Pons (tissue), 1 donor: ENCODE measurements at places on chromosomes 3 and 15.

DNA sequence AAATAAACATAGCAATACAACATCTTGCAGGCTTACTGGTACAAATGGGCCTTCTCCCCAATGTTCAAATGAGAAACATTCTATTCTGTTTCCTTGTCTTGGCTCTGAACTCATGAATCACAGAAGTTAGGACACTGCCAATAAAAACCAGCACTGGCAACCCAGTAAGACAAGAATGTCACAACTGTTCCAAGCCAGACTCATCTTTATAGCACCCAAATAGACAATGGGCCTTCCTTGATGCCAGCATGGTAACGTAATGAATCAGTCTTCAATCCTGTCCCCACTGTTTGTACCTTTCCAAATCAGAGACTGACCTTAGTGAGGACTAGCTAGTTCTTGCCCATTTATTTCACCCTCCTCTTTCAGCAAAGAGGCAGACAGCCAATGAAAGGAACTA is 14.1 kb upstream of the RPS17 start:
- peak; percentile 63 for DNase-seq

- no peak for DNase-seq
These were observed 32.3 kb downstream of the PAQR9 start for GRCh38 chr3:142931222-142931621.

DNA sequence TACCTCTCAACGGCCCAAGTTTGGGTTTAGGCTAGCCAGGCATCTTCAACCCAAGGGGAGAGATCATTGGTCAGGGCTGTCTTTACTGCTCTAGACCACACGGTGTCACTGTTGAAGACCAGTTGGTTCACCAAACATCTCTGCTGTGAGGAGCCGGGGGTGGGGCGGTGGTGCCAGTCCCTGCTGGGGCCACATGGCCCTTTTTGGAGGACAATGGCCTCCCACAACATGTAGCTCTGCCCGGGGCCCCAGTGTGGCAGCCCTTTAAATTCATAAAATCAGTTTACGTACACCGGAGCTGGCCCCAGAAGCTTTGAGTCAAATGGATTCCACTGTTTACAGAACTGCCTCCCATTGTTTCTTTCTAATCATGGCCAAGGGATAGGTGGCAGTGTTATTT is 19.1 kb upstream of the TM4SF18 start:
- peak; percentile 56 for DNase-seq

DNA sequence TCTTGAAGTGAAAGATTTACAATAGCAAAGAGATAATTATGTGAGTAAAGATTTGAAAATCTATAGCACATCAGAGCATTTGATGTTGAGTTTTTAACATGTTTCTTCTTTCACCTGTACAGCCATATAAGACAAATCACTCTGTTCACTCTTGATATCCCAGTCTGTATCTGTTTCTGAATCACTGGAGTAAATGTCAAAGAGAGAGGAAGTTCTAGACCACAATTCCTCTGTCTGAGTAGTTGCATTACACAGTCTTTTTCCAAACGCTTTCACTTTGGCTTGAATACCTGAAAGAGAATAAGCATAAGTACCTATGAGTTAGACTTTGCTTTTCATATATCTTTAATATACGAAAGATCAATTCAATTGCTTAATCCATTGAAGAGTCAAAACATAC is 9.9 kb downstream of the THAP10 start:
- DNase-seq, result no peak

DNA sequence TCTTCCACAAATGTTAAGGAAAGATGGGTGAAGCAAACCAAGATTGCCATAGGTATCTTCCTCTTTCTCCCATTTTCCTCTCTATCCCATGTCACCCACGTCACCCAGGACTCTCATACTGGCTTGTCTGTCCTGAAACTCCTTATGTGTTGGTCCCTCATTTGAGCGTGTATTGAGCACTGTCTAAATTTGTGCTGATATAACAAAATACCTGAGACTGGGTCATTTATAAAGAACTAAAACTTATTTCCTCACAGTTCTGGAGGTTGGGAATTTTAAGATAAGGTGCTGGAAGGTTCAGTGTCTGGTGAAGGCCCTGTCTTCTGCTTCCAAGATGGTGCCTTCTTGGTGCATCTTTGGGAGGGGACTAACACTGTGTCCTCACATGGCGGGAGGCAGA is 186.9 kb upstream of the SLC24A5 start:
- DNase-seq, result no peak

- no peak for DNase-seq
These were observed 90.3 kb upstream of the FAM174B start for GRCh38 chr15:92745845-92746271.

DNA sequence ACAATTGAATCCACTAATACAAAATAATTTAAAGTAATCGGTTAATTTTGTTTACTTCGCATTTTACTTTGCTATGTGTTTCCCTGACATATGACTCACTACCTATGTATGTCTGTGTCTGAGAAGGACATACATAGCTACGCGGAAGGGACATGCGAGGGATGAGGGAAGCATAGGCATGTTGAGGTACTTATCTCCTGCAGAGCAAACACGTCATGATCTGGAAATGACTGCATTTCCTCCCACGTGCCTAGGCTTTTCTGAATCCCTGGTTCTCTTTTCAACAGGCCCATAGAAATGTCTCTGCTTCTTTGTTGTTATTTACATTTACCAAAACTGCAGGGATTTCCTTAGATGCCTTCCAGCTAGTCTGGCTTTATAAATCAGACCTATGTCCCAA is 27.5 kb downstream of the ALCAM start:
- no peak for DNase-seq

- no peak for DNase-seq
These were observed 23.2 kb upstream of the GNB4 start for GRCh38 chr3:179474480-179474879.

- no peak for DNase-seq
These were observed 1730.4 kb downstream of the SI start for GRCh38 chr3:163347944-163348343.

- DNase-seq, result no peak
These were observed 26.5 kb downstream of the LYSMD4 start for GRCh38 chr15:99706557-99707303.

DNA sequence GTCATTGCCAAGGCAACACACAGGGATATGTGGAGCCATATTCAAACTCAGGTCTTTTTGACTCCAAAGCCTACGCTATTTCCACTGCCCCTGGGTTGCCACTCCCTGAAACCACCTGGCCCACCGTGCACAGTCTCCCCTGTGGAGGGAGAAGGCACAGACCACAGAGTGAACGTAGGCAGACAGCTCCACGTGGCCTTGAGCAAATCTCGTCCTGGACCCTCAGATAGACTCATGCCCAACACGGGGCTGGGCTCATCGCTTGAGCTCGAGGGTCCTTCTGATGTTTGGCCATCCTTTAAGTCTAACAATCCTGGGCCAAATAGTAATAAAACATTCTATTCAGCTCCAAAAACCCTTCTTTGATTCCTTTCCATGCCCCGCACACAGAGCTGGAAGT is 72.0 kb downstream of the CPN2 start:
- no peak for DNase-seq

DNA sequence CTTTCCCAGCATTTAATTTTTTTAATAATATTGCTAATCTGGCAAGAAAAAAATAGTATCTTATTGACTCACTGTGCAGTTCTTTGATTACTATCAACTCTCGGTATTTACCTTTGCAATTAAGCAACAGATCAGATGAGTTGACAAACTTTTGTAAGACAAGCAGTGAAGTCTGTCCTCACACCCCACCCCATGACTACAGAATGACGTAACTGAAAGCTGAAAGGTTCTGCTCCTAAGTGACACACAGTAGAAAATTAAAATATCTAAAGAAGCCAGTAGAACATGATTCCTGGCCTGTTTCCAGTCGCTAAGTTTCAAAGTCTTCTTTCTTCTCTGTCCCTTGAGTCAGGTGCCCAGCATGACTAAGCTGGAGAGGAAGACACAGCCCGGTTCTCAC is 135.5 kb downstream of the STT3B start:
- DNase-seq, result no peak

- DNase-seq, result no peak
These were observed 199.8 kb downstream of the UBE2E2 start for GRCh38 chr3:23402728-23403492.

GRCh38 chr15:100405179-100405578 is 63.4 kb upstream of the ADAMTS17 start:
- no peak for DNase-seq

DNA sequence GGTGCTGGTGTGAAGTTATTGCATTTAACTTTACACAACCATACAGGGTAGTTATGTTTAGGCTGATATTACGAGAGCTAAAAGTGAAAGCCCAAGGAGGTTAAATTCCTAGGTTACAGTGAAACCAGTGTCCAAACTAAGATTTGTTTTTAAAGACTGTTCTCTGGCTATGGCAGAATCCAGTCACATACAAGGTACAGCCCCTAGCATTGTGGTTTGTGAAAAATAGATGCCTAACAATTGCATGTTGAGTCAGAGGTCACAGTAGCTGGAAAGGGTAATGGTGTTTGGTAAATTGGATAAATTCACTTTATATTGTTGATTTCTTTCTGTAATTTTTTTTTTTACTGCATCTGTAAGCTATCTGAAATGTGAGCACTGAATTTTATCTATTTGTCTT is 614.6 kb upstream of the TBL1XR1 start:
- no peak for DNase-seq

DNA sequence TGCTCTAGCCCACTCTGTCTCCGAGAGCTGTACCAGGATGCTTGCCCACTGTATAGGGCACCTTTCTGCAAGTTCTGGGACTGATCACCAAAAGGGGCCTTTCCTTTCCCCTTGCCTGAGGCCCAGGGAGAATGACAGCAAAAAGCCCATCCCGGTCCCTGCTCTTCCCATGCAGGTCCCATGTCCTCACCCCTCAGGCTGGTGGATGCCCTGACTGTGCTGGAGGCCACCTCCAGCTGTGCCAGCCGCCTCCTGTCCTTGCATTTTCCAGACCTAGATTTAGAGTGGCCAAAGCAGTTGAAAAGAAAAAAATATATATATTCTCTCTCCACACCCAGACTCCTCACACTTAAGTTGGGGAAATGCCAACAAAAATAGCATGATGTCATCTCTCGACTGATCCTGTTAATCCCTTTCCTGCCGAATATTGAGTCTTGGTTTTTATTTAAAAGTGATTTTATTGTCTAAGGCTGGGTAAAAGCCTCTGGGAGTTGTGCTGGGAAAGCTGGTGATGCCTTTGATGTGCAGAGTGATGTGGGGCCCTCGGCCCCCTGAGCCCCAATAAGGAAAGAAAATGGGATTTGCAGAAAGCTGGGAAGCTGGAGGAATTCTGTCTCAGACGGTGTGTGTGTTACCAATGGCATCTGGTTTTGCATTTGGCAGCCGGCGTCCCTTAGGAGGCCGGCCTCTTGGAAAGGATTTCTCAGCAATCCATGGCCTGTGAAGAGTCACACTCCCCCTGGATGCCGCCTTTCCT is 29.3 kb upstream of the TPM1 start:
- no peak for DNase-seq

- DNase-seq, result peak; percentile 72
These were observed 167.5 kb downstream of the PGPEP1L start for GRCh38 chr15:98840053-98840452.

GRCh38 chr15:63610209-63610841 is 13.1 kb downstream of the FBXL22 start:
- peak; percentile 92 for DNase-seq

DNA sequence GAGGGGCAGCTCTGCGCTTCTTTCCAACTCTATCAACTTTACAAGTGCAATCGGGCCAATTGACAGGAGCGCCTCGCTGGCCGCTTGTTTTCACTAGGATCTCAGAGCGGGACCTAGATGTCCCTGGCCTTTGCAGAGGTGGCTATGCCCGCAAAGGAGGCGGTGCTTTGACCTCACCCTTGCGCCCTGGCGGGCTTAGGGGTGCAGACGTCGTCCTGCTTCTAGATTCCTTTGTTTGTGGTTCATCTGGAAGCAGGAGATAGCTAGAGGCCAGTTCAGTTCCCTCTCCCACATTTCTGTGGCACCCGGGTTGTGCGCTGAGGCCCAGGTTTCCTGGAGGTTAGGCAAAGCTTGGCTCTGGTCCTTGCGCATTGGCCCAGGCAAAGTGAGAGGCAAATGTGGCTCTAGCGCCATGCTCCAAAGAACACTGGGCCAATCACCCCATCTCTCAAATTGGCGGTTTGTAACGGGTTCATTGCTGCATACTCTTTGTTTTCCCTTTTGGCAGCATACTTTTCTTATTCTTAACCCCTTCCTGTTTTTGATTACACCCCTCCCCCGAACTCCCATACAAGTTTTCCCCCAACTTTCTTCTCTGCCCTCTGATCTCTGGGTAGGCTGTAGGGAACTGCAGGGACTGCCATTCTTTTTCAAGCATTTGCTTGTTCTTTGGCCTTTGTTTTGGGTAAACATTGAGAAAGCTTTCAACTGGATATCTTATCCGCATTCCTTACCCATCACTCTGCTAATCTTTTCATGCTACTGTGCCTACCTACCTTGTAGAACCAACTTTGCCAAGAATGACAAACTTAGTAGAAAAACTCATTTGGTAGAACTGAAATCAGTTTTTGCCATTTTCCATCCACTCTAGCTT is 1.4 kb downstream of the PPM1L start:
- no peak for DNase-seq

GRCh38 chr3:78529601-78530000 is 1238.2 kb downstream of the ROBO1 start:
- DNase-seq, result no peak

DNA sequence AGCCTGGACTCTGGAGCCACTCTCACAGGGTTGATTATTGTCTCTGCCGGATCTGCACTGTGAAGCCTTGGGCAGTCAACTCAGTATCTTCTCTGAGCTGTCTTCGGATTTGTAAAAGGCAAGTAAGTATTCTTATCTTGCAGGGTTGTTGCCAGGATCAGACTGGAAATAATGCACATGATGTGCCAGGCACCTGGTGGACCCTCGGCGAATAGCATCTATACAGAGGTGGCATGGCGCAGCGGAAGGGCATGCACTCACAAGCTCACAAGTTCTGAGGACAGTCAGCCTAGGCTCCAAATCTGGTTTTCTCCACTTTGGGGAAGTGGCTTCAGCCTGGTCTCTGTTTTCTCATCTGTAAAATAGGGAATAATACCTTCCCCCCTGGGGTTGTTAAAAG is 113.9 kb downstream of the SRGAP3 start:
- no peak for DNase-seq

GRCh38 chr15:99467853-99468464 is 97.8 kb upstream of the MEF2A start:
- DNase-seq, result no peak

DNA sequence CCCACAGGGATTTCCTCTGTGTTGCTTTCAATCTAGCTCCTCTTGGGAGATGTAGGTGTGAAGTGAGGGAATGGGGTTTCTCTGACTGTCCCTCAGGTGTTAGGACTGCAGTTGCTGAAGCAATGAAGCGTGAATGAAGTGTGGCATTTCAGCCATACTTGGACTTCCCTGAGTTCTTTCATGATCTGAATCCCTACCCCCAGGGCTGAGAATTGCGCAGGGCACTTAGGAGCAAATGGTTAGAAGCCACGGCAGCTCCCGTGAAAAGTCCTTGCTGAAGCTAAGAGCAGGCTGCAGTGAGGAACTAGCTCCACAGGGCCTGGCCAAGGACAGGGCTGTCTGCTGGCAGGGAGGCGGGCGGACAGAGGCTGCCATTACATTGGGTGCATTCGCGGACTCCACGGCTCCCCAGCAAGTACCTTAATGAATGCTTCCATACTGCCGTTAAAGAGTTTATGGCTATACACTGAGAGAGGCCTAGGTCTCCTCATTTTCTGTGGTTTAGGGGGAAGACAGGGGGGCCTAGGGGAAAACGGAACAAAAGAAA is 69.0 kb upstream of the RAD18 start:
- no peak for DNase-seq

- DNase-seq, result no peak
These were observed 193.6 kb downstream of the TP63 start for GRCh38 chr3:189824629-189825312.

- DNase-seq, result no peak
These were observed 25.9 kb upstream of the AKAP13 start for GRCh38 chr15:85354461-85354860.

GRCh38 chr3:25872200-25872877 is 82.4 kb downstream of the OXSM start:
- DNase-seq, result no peak
